ENCODE measurements at places on chromosomes 4 and X.
A peak's percentile ranks its signal among the peaks of the same experiment; 100 is the strongest.

- DNase-seq: no peak
Measured at GRCh38 chr4:69731241-69731640, 29.2 kb downstream of the SULT1B1 start.

DNA sequence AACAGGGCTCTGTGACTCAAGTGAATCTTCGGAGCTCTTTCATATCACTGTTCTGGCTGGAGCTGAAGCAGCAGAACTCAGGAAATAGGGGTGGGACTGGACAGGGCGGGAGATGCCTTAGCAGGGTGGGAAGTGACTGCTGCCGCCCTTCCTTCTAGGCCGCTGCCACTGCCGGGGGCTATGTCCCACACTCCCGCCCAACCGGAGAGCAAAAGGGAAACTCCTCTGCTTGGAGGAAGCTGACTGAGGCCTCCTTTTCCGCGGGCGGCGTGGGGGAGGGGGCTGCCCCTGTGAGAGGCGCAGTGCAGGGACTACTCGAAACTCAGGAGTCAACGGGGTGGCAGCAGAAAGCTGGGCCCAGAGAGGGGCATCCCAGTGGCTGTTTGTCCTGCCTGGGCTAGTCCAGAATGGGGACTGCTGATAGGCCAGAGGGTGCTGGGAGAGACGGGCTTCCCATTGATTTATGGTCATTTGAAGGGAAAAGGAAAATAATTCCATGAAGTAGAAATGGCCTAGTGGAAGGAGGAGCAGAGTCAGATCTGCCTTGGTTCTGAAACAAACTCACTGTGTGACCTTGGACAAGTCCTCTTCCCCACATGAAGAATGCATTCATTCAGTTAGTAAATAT is 36.9 kb downstream of the STARD8 start:
- DNase-seq: peak; percentile 74

DNA sequence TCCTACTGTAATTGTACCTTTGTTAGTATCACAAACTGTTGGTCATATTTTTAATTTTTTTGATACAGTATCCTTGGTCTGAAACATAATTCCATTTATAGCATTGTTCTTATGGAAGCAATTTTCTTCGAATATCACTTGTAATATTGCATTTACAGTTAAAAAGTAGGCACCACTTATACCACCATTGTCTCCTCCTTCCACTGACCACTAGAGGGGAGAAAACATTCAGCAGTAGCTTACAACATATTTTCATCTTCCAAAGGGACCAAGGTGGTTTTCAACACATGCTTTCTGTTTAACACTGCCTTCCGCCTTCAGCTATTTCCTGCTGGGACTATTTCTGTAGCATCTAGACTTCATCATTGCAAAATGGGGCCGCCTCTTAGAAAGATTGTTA is 146.2 kb downstream of the COL4A6 start:
- no peak for DNase-seq

DNA sequence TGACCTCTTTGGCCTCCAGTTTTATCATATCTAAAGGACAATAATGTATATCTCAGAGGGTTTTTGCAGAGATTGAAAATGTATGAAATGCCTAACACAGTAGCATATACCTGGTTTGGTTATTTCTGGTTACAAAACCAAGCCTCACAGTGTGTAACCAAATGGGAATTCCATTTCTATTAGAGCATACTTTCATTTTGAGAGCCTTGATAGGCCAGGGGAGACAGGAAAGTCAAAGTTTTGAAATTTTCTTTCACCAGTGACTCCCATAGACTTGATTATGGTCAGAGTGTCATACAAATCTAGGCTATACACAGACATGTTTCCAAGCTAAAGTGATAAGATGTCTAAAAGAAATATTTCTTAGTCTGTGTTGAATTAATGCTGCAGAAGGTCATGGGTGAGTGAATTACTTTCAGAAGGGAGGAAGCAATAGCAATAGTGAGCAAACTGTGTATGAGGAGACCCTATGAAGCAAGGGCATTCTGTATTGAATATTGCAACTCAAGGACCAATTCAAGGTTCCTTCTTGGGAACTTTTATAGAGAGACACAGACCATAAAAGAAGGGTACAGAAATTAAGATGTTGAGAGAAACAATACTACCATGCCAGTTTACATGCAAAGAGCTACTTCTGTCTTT is 151.1 kb downstream of the PDE5A start:
- DNase-seq: no peak

- no peak for DNase-seq
Measured at GRCh38 chr4:89171176-89171805, 60.0 kb downstream of the TIGD2 start.

DNA sequence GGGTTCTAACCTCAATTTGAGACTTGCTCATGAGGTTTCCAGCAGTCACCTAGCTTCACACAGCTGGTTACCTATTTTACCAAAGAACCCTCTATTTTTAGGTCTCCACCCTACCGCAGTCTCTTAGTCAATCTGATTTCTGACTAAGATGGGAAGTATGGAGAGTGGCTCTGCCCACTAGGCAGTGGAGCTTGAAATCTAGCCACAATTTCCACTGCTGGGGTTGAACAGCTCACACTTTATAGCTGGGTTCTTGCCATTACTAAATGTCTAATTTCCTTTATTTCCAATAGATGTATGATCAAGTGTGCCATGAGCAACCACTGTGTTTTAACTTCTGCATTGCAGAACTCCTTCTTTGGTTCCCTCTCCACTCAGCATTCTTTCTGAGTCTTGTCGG is 43.1 kb downstream of the GASK1B start:
- no peak for DNase-seq

DNA sequence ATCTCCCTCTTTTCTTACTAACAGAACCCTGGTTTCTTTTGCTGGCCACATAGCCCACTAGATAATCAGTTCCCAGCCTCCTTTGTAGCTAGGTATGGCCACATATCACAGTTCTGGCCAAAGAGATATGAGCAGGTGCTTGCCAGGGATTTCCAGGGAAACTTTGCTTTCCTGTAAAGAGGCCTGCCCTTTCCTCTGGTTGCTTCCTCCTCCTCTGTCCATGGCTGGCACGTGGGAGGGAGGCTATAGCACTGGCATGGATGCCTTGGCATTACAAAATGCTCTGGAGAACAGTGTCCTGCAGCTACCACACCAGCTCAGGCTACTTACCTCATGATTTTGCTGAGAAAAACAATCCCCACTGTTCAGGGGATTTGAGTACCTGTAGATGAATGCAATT is 27.5 kb downstream of the RAB33B start:
- no peak for DNase-seq

All from OCI-M1 (cell line).